ENCODE measurements at places on chromosomes 4 and X. TPM values are rescaled to one million over a fixed set of nuclear protein-coding genes. Genes with fewer than 3 reads are reported as not detected.

The OPRPN gene
- total RNA-seq, result not detected

The PABPC1L2A gene
- not detected for total RNA-seq

The CRMP1 gene
- total RNA-seq, result 2.1 TPM

GRCh38 chr4:13427599-13428325 is 56.4 kb downstream of the RAB28 start:
- no peak overlapping the region for H3K27ac ChIP-seq
- peaks cover 3% of the 10 kb centered on the region for H3K4me1 ChIP-seq
- no peak for DNase-seq

DNA sequence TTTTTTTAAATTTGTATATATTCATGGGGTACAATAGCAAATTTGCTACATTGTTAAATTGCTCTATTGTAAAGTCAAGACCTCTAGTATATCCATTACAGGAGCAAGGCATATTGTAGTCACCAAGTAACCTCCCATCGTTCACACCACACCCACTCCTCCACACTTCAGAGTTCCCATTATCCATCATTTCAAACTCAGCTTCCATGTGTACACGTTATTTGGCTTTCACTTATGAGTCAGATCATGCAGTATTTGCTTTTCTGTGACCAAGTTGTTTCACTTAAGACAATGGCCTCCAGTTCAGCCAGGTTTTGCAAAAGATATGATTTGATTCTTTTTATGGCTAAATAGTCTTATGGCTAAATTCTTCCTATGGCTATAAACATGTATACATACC is 2614.2 kb downstream of the PCDH7 start:
- no peak for DNase-seq
- H3K27me3 ChIP-seq, result no peaks in the 10 kb centered on the region
- H3K36me3 ChIP-seq, result no peaks in the 10 kb centered on the region
- no peak overlapping the region for H3K27ac ChIP-seq

GRCh38 chr4:142556048-142556447 is 290.1 kb downstream of the INPP4B start:
- H3K27me3 ChIP-seq, result no peaks in the 10 kb centered on the region
- no peak for DNase-seq
- H3K4me3 ChIP-seq, result no peak overlapping the region
- H3K4me1 ChIP-seq, result peaks cover 4% of the 10 kb centered on the region
- H3K27ac ChIP-seq, result no peak overlapping the region

- DNase-seq, result no peak
- no peak overlapping the region for H3K27ac ChIP-seq
- no peaks in the 10 kb centered on the region for H3K27me3 ChIP-seq
- H3K36me3 ChIP-seq, result no peaks in the 10 kb centered on the region
- no peak overlapping the region for H3K4me3 ChIP-seq
- no peaks in the 10 kb centered on the region for H3K4me1 ChIP-seq
Observed at GRCh38 chr4:141126769-141127168, 6.5 kb downstream of the RNF150 start.
